ENCODE measurements at places on chromosomes 4 and X.

GRCh38 chrX:145825896-145826295 lies 8.3 kb downstream of the SLITRK2 start:
- no peak for DNase-seq

DNA sequence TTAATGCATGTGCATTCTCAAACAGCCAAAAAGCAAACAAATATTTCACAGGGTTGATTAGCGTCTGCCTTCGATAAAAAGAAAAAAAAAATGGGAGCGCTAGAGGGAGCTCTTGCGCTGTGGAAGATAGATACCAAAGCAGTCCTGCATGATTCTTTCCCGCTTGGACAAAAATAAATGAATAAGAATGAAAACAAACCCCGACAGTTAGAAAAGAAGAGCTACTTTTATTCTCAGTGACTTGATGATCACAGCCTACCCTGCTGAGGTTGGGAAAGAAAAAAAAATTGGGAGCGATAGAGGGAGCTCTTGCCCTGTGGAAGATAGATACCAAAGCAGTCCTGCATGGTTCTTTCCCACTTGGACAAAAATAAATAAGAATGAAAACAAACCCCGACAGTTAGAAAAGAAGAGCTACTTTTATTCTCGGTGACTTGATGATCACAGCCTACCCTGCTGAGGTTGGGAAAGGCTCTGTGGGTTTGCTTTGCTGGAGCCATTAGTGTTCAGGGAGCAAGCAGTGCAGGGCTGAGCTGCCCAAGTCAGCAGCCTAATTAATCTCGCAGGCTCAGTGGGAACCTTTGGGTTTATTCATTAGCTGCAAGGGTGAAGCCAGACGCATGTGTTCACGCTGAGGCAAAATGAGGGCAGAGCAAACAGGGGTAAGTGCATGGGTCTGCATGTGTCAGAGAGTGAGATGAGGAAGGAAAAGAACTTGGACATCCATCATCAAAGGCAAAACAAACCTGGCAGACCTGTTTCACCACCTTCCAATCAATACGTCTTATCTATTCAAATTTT lies 249.3 kb upstream of the PRKX start:
- no peak for DNase-seq

DNA sequence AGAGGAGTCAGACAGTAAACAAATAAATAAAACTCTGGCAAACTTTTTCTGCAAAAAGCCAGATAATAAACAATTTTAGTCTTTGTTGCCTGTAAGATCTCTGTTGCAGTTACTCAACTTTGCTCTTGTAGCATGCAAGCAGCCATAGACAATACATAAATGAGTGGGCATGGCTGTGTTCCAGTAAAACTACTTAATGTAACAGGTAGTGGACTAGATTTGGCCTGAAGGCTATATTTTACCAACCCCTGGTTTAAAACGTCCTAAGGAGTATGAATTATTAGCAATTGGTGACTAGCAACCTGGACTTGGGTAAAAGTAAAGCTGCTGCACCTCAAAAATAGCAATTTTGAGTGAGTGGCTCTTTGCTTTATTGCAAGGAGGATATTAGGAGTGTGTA lies 30.9 kb downstream of the SLAIN2 start:
- no peak for DNase-seq

- DNase-seq, result no peak
Observed at GRCh38 chr4:29632199-29632598, 1088.0 kb upstream of the PCDH7 start.

DNA sequence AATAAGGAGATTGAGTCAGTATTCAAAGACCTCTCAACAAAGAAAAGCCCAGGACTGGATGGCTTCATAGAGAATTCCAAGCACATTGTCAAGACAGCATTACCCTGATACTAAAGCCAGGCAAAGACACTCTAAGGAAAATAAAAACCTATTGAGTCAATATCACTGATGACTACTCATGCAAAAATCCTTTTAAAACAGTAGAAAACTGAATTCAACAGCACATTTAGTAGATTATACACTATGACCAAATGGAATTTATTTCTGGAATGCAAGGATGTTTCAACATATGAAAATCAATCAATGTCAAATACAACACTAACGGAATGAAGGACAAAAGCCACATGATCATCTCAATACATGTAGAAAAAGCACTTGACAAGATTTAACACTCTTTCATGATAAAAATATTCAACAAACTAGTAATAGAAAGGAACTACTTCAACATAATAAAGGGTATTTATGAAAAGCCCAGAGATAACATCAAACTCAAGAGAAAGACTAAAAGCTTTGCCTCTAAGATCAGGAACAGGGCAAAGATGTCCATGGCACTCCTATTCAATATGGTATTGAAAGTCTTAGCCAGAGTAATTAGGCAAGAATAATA lies 633.3 kb downstream of the ANKRD50 start:
- no peak for DNase-seq

DNA sequence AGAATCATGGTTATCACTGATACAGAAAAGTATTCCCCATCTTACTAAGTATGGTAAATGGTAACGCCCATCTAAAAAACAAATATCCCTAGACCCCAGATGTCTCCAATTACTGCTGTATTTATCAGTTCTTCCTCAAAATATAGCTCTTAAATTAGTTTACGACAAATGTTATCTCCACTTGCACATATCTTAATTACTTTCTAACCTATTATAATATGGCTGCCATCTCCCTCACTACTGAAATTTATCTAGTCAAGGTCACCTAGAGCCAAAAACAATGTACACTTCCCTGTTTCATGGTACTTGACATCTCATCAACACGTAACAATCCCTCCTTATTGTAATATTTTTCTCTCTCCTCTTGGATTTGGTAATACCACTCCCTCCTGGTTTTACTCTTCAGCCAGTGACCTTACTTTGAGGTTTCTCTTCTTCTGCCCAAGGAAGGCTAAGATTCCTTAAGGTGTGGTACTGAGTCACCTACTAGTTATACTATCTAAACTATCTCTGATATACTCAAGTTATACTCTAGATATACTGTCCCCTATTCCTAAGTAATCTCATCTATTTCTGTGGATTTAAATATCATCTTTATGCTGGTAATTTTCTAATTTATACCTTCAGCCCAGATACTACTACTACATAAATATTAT lies 8.6 kb downstream of the LCORL start:
- DNase-seq, result no peak

DNA sequence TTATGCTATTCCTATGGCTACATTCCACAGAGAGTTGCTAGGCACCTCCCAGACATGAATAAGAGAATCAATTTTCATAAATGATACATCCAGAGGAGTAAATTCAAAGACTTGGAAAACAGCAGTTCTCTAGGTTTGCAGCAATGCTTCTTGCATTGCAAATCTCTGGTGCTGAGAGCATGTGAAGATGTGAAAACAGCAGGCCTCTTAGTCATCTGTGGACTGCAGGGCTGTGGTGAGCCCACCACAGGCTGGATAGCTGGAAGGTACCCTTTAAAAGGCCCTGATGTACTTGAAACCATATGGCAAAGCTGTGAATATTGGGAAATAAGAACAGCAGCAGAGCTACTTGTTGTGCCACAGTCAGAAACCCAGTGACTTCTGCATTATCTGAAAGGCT lies 2135.9 kb downstream of the ARAP2 start:
- DNase-seq, result no peak

GRCh38 chr4:9832640-9833039 lies 51.2 kb downstream of the DRD5 start:
- no peak for DNase-seq

DNA sequence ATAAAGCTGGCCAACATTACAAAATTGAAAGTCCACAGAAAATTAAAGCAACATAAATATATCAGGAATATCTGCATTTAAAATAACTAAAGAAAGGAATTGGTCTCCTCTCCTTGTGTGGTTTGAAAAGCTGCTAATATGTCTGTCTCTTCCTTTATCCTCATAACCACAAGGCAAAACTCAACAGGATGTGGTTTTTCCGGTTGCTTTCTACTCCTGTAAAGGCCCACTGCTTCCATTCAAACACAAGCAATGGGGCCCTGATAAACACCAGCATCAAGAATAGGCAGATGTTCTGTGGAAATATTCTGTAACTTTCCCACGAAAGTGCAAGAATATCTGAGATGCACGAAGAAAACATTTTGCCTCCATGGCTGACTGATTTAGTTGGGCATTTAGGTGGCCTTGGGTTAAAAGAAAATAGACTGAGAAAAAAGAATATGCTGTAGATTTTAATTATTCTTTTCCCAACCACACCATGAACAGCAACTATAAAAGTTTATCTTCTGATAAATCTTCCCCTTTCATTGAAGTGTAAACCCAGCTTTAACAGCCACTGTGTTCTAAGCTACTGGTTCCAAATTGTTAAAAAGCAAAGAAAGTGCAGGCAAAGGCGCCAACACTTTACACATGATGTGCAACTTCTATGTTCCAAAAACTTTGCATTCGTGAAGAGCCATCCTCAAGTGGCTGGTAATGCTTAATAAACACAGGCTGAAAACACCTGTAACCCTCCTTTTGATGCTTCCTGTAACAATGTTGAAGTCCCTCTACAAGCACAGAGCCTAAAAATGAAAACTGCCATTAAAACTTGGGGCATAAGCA lies 50.5 kb upstream of the NDST3 start:
- no peak for DNase-seq
